Stimulated activated CD4-positive, alpha-beta T cell treated with anti-CD3 and anti-CD28 coated beads, Interleukin-2, amount 100 ng/mL, for 48 hours (primary cell): ENCODE measurements at places on chromosomes 12 and 14.

DNA sequence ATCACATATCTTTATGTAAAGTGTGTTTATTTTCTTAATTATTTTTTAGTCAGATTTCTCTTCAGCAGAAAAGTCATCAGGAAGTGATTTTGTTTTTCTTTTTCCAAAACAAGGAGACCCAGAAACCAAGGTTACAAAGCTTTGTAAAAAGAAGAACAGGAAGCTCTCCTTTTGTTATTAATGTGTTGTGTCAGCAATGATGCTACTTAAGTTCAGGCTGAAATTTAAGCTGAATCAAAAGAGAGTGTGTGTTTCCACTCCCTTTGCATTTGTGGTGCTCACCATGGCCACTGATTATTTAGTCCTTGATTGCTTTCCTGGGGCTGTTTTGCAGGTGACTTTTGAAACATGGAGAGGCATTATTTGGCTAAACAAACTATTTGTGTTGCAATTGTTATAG lies 155.3 kb upstream of the ATP2B1 start:
- no peak for DNase-seq

GRCh38 chr12:126960709-126961108 lies 1306.3 kb upstream of the TMEM132C start:
- no peak for DNase-seq

GRCh38 chr12:9869307-9870161 lies at the start of gene CLEC2B:
Gene CLEC2B, minus strand, starts transcription at chr12:9869354.
- no peak for DNase-seq

- no peak for DNase-seq
These were observed 156.6 kb downstream of the RPAP3 start for GRCh38 chr12:47549258-47549657.

- no peak for DNase-seq
These were observed 6.1 kb upstream of the TRAF3 start for GRCh38 chr14:102771144-102771543.

GRCh38 chr14:34164162-34164864 lies 213.4 kb upstream of the EGLN3 start:
- no peak for DNase-seq

DNA sequence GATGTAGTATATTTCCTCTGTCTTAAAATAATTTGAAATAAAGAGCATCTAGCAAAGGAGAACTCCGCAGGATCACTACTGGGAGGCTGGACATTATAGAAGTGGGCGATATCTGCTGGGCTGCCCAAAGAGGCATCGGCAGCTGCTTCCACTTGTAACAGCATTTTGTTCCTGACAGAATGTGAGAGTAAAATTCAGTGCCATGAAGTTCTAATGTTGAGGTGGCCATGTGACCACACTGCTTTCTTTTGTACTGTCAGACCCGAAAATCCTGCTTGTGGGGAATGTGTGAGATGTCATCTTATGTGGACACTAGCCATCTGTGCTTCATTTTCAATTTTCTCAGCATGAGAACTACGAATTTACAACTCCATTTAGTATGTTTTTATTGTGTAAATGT lies 151.9 kb downstream of the ACSS3 start:
- DNase-seq = no peak

DNA sequence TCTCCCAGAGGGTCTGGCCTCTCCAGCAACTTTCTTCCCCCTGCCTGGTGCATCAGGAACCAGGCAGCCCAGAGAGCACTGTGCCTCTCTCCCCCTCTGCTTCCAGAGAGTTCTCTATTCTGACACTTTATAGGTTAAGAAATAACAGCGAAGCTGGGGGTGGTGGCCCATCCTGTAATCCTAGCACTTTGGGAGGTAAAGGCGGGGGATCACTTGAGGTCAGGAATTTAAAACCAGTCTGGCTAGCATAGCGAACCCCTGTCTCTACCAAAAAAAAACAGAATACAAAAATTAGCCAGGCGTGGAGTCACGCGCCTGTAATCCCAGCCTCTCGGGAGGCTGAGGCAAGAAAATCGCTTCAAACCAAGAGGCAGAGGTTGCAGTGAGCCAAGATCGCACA lies 58.3 kb downstream of the ESRRB start:
- no peak for DNase-seq

DNA sequence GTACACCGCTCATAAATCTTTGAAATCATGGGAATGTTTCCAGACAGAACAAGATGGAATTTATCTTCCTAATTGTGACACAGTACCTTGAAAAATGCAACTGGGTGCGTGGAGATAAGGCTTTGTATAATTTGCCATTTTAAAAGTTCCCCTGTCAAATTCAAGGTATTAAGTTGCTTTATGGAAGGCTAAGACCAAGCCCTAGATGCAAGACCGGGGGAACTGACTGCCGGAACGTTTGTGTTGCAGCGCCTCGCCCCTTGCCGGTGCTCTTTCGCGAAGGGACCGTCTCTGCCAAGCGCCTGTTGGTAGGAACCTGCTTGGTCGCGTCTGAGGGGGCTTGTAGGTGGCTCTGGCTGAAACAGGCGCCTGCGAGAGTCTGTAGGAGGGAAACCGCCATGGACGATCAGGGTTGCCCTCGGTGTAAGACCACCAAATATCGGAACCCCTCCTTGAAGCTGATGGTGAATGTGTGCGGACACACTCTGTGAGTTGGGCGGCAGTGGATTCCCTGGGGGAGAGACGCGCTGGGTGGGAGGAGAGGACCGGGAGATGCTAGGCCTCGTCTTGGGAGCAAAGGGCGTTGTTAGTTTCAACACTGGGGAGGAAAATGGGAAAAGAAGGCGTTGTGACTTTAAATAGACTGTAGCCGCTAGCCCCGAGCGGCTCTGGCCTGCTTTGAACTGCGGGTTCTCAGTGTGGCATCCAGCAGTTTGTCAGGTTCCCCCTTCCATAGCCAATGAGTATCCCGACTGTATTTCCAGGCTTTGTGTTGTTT lies at the start of gene MNAT1:
Gene MNAT1 (plus strand): TSS at position 297 of the 778 bp plus-strand sequence. CDS start 102 bp downstream, at position 399.
- DNase-seq = peak; percentile 78

DNA sequence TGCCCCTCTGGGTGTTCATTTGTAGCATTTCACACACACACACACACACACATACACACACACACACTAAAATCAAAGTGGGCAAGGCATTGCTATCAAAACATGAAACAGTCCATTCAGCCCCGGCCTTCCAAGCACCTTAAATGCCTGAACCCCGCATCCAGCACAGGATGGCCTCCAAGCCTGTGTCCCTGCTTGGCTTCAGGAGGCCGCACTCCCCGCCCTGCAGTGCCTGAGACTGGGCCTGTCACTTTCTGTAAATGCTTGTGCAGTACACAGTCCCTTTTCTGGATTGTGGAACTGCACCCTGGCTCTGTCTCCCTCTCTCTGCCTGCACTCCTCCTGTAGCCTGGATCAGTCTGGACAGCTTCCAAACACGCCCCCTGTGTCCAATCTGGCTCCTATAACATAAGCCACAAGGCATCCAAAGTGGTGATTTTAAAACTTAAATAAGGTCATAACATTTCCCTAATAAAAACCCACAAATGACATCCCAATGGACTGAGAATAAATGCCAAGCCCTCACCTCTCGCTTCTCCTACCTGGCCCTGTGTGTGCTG lies 972.2 kb upstream of the TMEM132C start:
- DNase-seq = no peak

DNA sequence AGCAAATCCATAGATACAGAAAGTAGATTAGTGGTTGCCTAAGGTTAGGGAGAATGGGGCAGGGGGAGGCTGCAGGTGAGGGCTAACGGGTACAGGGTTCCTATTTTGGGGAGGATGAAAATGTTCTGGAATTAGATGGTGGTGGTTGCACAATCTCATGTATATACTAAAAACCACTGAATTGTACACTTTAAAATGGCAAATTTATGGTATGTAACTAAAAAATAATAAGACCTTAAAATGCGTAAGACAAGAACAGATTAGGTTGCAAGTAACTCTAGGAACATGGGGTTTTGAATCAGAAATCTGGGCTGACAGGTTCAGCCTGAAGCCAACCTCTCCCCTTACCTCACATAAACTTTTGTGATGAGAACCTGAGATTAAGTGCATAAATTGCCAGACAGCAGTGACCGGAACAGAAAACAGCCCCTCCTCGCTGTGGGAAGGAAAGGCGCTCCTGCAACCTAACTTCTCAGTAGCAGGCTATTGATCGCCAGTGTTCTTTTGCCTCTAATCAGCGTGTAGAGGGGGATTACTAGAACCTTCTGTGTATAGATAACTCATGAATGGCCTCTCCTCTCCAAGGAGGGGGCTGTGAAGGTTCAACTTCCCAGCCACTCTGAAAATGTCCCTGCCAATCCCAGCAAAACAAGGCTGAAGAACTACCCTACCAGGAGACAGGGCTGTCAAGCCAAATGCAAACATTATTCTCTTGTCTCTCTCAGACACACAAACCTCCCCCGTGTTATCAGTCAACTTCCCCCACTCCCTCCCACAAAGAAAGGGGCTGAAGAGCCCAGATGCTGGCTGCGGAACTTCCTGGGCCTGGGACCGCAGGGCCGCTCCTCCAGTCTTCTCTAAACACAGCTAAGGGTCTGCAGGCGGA lies 1.9 kb downstream of the SSH1 start:
- no peak for DNase-seq

DNA sequence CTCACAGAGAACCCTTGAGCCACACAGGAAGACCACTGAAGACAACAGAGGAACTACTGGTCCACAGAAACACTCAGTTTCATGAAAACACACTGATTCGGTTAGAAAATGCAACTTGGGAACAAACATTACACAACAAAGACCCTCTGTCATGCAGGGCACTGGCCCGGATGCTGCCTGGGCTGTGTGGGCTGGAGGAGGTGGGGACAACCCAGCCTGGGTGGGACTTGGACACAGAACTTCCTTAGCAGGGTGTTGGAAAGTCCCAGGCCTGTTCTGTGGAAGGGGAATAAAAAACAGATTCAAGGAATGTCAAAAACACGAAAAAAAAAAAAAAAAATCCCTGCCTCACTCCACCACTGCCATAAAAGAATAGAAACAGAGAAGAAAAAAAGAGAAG lies 181.0 kb downstream of the MON2 start:
- no peak for DNase-seq

DNA sequence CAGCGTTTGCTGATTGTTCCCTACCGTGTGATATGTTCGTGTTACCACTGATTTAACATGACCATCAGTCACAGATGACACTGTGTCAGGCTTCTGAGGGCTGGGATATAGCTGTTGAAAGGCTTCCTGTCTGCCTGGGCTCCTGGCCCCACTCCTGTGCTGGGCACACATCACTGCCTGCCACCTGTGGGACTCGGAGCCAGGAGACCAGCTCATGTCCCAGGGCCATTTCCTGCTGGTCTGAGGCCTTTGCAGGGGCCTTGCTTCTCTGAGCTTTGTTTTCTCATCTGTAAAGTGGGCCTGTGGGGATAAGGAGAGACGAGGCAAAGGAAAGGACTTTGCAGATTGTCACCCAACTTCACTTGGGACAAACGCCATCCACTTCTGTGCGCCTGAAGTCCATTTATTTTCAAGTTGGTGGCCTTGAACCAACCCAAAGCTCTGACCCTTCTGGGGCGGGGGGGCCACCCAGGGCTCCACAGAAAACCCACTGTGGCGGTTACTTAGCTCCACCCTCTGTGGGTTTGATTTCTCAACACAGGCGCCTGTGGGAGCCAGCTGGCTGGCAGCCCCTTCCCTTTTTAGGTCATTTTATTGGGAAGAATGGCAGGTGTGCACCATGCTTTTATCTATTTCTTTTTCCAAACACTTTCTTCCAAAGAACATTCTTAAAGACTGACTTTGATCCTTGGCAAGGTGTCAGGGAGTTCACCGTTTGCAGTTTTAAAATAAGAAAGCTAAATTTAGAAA lies 54.1 kb downstream of the BEGAIN start:
- no peak for DNase-seq

- DNase-seq = peak; percentile 7
These were observed 49.9 kb downstream of the CATSPERB start for GRCh38 chr14:91681893-91682563.

DNA sequence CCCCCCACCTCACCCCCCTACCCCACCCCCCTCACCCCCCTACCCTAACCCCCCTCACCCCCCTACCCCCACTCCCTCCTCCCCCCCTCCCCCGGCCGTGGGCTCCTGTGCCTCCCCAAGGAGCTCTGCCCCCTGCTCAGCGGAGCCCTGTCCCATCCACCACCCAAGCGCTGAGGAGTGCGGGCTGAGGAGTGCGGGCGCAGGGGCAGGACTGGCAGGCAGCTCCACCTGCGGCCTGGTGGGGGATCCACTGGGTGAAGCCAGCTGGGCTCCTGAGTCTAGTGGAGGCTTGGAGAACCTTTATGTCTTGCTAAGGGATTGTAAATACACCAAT lies 2.3 kb upstream of the JPH4 start:
- DNase-seq = no peak

- no peak for DNase-seq
These were observed 203.5 kb upstream of the GZMB start for GRCh38 chr14:24837280-24838046.

DNA sequence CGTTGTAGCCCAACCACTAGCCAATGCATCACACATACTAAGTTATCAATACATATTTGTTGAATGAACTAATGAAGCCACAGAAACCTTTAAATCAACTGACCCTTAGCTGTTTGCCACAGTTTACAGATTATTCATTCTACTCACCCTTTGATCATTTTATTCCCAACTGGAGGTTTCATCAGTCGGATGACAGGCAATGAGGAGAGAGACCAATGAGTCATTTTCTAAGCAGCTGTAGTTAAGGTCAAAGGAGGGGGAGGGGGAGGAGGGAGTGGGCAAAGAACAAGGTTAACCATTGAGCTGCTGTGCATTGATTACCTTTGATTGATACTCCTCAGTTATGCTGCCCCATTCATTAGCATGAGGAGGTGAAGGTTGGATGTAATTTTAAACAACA lies 469.5 kb downstream of the VRK1 start:
- DNase-seq = no peak

DNA sequence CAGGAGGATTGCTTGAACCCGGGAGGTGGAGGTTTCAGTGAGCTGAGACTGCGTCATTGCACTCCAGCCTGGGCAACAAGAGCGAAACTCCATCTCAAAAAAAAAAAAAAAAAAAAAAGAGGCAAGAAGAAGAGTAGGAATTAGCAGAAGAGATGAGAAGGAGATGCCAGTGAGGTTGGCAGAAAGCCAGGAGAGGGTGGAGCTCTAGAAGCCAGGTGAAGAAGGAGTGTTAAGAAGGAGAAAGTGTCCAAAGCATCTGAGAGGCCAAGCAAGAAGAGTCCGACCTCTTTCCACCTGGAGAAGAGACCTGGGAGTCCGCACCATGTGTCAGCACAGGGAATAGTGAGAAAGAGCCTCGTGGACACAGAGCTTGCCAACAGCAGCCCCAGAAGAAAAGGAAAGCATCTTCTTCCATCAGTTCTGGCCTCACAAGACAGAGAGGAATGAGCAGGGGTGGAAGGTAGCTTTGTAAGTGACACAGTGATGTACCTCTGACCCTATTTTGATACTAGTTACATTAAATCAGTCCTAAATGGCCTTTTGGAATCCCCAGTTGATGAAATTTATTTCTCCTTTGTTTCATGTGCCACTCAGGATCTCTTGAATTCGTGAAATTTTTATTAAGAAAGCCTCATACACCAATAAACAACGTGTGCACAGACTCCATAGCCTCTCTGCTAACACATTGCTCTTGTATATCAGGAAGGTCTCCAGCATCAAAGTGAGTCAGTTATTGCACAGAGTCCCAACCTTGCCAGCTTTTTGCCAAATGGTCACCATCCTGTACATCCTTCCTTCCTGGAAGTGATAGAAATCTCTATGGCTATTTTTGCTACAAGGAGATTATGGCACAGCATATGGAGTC lies 70.6 kb downstream of the SAMD4A start:
- DNase-seq = no peak

GRCh38 chr14:91369628-91370445 lies 47.8 kb downstream of the CCDC88C start:
- no peak for DNase-seq

GRCh38 chr14:95391331-95391730 lies 71.6 kb upstream of the CLMN start:
- no peak for DNase-seq

- no peak for DNase-seq
These were observed 195.6 kb downstream of the PELI2 start for GRCh38 chr14:56313789-56314188.

- DNase-seq = no peak
These were observed 182.3 kb downstream of the SYNE2 start for GRCh38 chr14:64035143-64035542.
